ENCODE measurements at places on chromosomes 4 and X. TPM values are rescaled to one million over a fixed set of nuclear protein-coding genes. Genes with fewer than 3 reads are reported as not detected.

DNA sequence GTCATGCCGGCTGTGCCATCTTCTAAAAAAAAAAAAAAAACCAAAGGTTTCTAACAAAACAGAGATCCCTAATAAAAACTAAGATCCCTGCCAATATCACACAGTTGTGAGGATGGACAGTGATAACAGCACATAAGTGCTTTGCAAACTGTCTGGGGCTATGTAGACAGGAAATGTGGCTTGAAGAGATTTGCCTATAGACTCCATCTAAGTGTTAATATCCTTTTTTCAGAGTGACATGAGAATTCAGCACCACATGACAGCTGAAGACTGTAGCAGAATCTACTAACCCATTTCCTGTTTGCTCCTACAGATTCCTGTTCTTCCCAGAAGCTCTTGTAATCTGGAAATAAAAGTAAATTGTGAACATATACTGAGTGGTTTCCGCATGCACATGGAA, 215.4 kb downstream of the KDR start:
- no peak for DNase-seq

- no peak for DNase-seq
Observed at GRCh38 chrX:63934160-63934559, 149.1 kb upstream of the ARHGEF9 start.

RIBC1 gene
- 0.47 TPM for total RNA-seq

LARP7 gene
- total RNA-seq: 36.8 TPM

PFKFB1 gene
- 0.34 TPM for total RNA-seq

CXorf49B gene
- not detected for total RNA-seq

SHISA3 gene
- 0.52 TPM for total RNA-seq

REELD1 gene
- not detected for total RNA-seq

- no peak for DNase-seq
Observed at GRCh38 chrX:140292961-140293360, 211.9 kb downstream of the SOX3 start.

DNA sequence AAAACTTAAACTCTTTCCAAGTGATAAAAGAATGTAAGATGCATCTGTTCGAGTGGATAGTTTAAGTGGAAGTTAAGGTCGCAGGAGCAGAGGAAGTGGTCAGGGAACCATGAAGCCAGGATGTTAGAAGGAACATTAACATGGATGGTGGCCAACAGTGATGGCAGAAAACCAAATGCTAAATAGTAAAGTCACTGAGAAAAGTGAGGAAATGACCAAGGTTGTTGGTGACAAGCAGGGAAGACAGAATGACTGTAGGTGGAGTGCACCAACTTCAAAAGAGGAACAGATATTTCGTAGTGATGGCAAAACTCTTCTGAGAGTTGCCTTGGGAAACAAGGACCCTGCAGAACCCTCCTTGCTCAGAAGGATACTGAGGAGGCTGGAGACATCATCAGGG, 226.2 kb downstream of the PALLD start:
- DNase-seq: no peak

BEX5 gene
- total RNA-seq: 2.1 TPM

GLUD2 gene
- total RNA-seq: 0.37 TPM

All from left colon (tissue), 2 donors.